Fibroblast of skin of right biceps (primary cell): ENCODE measurements at places on chromosomes 12 and 14.

DNA sequence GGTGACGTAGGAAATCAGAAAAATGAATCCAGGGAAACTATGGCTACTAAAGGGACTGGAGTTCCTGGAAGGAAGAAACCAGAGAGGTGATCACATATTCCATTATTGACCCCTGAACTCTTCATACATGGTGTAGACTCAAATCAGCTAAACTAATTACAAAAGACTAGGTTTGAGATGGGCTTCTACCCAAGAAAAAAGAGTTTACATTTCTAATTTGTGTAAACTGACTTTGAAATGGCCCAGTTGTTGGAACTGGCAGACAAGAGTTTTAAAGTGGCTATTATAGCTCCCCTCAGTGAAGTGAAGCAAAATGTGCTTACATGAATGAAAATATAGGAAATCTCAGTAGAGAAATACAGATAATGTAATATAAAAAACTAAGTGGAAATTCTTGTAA, 1619.4 kb upstream of the SEL1L start:
- DNase-seq, result no peak

DNA sequence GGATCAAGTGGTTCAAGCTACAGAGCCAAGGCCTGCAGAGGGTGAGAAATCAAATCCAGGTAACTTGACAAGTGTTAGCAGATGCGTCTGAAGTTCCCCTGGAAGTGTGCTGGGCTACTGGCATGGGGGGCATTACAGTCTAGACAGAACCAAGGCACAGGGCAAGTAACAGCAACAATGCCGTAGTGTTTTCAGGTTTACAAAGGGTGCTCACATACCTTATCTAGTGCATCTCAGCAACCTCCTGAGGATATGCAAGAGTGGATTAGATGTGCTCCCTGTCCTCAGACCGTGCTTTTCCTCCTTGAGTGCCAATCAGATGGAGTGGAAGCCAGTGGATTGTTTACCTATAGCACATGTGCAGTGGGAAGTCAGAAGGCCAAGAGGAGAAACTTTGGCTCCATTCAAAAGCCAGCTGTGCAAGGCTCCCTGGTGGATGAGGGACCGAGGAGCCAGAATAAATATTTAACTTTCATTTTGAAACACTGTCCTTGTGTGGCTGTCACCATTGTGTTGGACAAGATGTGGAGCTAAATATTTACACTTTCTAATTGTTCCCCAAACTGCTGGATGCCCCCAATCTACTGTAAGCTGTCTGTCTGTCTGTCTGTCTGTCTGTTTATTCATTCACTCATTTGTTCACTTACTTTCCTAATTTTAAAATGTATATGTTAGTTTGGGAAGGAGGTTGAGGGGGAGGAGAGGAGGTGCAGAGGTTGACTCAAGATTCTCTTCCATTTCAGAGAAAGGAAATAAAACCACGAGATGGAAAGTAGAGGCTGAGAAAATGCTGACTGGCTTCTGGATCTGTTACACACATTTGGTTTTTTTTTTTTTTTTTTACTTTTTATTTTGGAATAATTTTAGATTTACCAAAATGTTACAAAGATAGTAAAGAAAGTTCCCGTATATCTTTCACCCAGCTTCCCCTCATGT, 184.0 kb upstream of the PARP11 start:
- DNase-seq, result no peak

GRCh38 chr14:97180304-97181200, 383.4 kb downstream of the VRK1 start:
- DNase-seq, result peak; percentile 94

DNA sequence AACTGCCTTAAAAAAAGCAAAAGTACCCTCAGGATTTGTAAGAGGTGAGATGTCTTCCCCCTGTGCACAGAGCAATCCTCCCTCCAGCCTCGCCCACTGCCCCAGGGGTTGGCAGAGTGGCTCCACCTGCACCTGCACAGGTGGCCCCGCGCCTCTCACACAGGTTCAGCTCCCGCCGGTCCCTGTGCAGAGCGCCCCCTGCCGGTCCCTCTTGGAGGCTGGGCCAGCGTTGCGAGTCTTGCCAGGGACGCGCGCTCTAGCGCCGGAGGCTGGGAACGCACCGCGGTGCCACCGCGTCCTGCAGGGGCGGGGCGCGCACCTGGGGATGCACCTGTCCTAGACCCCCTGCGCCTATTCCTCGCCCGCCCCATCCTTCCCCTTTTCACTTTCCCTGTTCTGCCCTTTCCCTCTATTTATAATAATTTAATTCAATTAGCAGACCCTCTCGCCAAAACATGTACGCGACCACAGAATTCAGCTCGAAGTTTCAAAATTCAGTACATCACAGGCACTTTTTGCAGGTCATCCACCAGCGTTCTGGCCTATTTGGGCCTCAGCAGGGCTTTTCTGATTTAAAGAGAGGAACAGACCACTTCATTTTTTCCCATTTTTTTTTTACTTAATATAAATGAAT, 618.6 kb downstream of the AACS start:
- no peak for DNase-seq

GRCh38 chr12:94609917-94610443, 40.4 kb downstream of the TMCC3 start:
- DNase-seq, result no peak

DNA sequence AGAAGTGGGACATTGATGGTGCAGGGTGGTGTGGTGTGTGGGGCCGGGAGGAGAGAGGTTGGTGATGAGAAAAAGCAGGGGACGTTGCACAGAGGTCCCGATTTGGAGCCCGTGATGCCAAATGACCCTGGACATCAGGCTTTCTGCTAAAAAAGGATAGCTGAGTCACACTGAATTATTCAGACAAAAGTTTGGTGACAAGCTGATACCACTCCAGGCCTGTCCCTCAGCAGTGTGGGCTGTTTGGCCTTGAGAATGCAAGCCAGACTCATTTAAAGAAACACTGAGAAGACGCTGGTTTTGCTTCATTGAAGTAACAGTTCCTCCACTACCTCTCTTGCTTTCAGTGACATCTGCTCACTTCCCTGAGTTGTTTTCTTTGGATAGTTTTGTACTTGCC, 262.1 kb upstream of the PWP1 start:
- no peak for DNase-seq

DNA sequence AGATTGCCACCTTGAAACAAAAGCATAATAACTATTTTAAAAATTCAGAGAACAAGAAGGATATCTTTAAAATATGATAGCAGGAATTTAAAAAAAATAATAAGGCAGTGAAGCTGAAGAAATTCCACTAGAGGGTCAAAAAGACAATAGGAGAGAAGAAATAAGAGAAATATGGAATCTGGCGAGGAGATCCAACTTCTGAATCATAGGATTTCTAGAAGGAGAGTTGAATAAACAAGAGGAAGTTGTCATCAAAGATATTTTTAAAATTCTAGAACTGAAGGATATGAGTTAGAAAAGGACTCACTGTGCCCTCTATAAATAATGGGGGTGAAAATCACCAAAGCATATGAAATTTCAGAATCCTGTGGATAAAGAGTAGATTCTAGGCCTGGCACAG, 26.8 kb upstream of the TOMM20L start:
- DNase-seq, result peak; percentile 23

GRCh38 chr12:118068445-118068844, 7.5 kb upstream of the WSB2 start:
- no peak for DNase-seq

DNA sequence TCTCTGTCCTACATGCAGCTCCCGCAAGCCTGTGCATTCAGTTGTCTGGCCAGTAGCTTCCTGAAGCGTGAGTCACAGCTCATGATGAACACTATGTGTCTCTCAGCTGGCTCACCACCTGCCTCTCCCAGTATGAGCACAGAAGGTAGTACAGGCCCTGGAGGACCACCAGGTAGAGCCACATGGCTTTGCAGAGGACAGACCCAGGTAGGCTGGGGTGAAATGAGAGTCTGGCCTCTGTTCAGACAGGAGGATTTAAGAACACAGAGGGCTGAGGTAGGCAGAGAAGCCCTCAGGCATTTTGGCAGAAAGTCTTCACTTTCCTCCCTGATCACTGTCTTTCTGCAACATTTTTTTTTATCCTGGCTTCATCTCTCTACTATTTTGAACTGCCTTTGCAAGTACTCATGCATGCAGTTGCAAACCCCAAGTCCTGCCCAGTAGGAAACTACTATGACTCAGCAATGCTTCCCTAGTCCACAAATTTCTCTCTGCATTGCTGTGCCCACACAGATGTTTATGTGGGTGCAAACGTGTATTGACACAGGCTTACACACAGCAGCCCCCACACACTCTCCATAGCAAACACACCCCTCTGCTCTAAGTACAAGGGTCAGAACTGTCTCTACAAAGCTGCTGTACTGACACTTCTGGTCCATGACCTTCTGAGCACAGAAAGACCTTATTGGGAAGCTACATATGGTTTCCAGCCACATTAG, 7.2 kb upstream of the SDR9C7 start:
- peak; percentile 59 for DNase-seq

GRCh38 chr14:72666610-72667009, 227.3 kb downstream of the DPF3 start:
- DNase-seq, result peak; percentile 92

GRCh38 chr12:131113568-131114270, 160.0 kb downstream of the ADGRD1 start:
- DNase-seq, result peak; percentile 57

DNA sequence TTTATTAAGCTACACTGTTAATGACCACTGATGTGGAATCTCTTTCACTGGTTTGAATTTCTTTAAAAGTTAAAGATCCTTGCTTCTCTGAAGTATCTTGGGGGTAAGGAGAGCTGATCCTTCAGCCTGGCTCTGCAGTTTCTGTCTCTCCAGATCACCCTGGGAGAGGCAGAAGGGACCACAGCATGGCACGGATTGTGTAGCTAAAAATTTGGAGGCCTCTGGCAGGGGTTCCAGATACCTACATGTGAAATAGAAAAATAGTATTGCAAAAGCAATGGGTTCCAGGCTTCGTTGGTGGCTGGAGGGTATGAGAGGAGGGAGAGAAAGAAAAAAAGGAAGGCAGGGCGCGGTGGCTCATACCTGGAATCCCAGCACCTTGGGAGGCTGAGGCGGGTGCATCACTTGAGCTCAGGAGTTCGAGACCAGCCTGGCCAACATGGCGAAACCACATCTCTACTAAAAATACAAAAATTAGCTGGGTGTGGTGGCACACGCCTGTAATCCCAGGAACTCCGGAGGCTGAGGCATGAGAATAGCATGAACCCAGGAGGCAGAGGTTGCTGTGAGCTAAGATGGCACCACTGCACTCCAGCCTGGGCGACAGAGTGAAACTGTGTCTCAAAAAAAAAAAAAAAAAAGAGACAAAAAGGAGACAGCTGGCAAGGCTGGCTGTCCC, 3.4 kb downstream of the CHST11 start:
- no peak for DNase-seq

- DNase-seq, result no peak
Observed at GRCh38 chr14:91410771-91411536, 6.7 kb downstream of the CCDC88C start.

DNA sequence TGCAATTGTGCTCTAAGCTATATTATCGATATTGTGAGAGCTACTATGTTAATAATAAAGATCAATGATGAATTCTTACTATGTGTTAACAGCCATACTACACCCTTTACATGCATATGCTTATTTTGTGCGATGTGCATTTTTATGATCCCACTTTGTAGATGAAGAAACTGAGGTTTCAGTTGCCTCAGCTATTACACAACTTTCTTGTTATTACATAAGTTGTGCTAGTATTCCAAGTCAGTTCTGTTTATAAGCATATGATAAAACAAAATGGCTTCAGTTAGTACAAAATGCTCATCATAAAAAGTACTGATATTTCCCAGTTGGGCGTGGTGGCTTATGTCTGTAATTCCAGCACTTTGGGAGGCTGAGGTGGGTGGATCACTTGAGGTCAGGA, 471.5 kb upstream of the DCN start:
- DNase-seq, result no peak

GRCh38 chr14:20476776-20477175, 7.6 kb downstream of the PNP start:
- no peak for DNase-seq

DNA sequence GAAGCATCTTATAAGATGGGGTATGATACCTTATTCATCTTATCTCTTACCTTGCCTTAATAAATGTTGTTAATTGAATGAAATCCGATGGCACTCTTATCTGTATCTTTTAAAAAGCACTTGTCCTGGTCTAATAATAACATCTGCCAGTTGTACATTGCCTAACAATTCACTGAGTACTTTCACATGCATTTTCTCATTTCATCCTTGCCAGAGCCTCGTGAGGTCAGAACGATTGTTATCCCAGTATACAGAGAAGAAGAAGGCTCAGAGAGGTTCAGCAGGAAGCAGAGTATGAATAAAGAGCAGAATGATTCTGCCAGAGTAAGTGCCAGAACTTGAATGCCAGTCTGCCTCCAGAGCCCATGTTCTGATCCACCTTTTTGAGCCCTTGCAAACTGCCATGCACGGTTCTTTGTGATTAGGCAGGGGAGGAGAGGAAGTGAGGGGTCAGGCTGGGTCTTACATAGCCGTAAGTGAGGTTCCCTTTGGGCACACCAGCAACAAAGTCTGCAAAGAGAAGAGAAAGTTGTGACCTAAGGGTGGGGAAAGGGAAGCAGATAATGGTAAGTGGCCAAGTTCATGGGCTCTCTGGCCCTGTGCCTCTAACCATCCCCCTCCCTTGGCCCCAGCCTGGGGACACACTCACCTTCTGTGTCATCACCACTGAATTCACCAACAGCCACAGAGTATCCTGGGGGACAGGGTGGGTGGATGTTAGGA, 11.7 kb downstream of the ITGA5 start:
- DNase-seq, result no peak

DNA sequence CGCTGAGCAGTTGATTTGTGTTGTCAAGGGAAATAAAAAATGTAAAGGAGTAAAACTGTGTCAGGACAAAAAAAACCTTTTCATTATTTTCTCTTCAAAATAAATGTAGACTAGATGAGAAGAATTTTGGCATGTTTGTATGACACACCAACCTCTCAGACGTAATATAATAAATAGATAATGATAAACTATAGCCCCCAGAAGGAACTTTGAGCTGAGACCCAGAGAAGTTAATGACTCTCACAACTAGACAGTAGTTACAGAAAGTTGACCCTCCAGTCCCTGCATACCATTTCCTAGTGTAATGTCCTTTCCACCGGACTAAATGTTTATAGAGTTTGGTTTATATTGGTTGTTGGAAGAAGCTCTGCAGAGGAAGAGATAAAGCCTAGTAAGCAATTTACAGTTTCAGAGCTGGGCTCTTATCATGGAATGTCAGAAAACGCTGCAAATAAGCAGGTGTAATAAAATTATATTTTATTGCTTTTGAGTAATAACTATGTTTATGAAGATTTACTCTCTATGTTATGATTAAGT, 97.3 kb downstream of the TRHDE start:
- DNase-seq, result no peak

DNA sequence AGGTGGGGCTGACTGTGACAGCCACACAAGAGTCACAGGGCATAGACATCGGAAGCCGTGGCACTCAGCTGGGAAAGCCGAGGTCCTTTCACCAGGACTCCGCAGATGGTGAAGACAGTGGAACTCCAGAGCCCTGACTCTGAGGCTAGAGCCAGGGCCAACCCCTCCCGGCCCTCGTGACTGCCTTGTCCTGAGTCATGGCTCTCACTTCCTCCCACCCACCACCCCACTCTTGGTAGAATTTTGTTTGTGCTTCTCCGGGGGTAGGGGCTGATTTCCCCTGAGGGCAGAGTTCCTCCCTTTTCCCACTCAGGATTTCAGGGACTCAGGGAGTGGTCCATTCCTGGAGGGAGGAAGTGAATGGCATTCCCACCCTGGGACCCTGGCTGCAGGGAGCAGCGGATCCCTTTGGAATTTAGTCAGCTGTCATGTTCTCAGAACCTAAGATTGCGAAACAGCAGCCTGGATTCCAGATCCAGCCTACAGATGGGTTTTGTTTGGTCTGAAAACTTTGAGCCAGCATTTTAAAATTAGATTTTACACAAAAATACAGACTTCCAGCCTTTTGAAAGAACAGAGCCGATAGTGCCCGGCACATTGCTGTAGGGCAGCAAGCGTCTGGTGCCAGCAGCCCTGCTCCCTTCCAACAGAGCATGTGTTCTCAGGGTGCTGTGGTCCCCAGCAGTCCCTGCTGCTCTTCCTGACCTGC, 50.7 kb downstream of the TPCN1 start:
- DNase-seq, result peak; percentile 68
